ENCODE measurements at places on chromosomes 6 and 20.

GRCh38 chr6:151349651-151350270 is 41.6 kb downstream of the ZBTB2 start:
- DNase-seq = no peak

GRCh38 chr20:50213531-50214106 is 23.0 kb downstream of the CEBPB start:
- DNase-seq = no peak

DNA sequence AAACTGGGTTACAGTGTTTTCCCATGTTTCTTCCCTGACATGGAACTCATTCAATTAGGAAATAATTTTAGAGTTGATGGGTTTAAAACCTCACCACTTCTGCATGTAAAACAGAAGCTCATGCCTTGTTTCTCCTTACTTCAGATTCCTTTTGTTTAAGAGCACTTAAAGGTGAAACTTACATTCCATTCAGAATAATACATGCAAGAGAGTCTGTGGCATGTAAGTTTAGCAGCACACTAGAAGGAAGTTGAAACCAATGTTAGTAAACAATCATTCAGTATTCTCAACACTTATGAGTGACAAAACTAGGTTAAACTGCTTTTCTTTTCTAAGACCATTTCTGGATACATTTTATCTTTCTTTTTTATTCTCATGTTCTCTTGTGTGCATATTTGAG is 495.6 kb upstream of the PTCHD4 start:
- no peak for DNase-seq

GRCh38 chr6:132760256-132760655 is 2.6 kb upstream of the VNN2 start:
- DNase-seq = no peak

DNA sequence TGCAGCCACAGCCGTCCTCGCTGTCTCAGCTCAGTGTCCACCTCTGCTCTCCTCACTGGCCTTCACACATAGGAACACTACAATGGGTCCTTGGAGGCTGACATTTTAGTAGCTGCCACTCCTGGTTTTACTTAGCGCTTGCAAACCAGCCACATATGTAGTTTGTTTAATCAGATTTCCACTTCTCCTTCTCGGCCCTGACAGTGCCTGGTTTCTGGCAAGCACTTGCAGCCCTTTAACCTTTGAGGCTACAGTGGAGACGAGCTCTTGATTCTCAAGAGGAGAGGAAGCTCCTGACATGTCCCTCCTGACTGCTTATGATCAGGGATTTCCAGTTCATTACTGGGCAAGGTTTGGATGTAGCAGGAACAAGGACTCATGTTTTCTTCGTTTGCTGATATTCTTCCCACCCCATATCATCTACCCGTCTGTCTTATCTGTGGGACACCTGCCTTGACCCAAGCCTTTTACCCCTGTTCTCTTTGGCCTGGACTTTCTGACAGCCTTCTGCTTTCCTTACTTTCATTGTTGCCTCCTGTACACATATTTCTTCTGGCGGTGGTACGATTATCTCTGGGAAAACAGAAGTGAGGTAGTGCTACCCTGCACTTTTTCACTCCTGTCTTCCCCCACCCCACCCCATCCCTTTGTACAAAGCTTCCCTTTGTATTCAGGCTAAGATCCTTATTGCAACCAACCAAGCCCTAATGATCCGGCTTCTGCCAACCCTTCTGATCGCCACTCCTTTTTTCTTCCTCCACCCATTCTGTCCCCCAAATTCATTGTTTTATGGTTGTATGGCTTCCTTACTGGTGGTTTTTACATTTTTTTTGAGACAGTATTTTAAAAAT is 31.2 kb downstream of the CEP43 start:
- no peak for DNase-seq

GRCh38 chr20:5349448-5349847 is 32.7 kb upstream of the PROKR2 start:
- no peak for DNase-seq

DNA sequence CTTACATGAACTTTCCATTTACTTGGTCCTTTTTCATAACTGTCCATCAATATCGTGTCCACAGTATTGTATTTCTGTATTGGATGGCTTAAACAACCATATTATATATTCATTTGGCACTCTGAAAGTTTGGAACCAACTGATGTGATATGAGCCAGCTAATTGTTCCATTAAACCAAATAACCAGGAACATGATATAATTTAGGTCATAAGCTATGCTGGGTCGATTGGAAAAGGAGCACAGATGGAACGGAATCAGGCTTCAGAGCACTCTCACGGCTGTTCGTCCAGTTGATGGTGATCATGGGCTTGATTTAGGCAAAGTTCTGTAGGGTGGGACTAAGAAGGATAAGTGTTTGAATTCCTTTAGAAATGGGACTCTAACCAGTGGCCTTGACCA is 142.7 kb downstream of the DNAH8 start:
- DNase-seq = no peak

- no peak for DNase-seq
These were observed 530 bp upstream of the NEDD9 start for GRCh38 chr6:11232770-11233626.

DNA sequence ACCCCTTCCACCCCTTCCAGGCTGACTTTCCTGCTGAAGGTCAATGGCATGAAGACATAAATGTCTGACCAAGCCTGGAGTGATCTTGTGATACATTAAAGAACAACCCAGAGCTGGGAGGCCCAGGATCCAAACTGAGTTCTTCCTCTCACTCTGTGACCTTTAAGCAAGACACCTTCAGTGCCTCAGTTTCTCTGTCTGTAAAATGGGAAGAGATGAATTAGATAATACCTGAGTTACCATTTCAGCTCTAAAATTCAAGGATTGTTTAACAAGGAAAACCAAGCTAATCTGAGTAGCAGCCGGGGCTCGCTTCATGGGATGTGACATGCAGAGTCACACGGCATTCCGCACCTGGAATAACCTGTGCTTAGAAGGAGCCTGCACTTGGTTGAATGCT is 7.0 kb upstream of the NFATC2 start:
- no peak for DNase-seq

- DNase-seq = no peak
These were observed 3.4 kb upstream of the TBC1D7 start for GRCh38 chr6:13331516-13332348.

DNA sequence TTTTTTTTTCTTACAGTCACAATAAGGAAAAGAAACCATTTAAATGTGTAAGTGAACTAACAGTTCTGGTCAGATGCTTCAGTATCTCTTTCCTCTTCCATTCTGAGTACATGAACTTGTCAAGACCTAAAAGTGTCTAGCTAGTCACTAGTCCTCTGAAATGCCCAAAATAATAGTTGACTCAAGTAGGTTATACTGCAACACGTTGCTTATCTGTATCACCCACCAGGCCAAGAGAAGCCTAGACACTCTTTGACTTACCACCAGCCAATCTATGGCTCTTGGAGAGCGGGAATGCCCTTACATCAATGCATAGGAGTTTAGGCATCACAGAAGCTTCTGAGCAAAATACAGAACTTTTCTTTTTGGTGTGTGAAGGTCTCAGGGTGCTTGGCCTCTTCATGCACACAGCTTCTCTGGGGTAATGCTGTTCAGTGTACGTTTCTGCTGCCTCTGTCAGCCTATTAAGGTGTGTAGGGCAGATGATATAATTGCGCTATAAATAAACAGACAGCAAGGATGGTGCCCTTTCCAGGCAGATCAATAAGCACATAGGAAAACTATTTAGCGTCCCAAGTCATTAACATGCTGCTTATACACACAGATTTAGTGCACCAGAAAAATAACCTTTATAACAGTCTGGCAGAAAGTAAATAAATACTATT is 7.8 kb upstream of the GFOD1 start:
- DNase-seq = no peak

Data from stimulated activated naive CD4-positive, alpha-beta T cell treated with Interleukin-2 at 50 U/mL for 16 hours (primary cell).